ENCODE measurements at places on chromosomes 3 and 15.
A peak's percentile ranks its signal among the peaks of the same experiment; 100 is the strongest.

DNA sequence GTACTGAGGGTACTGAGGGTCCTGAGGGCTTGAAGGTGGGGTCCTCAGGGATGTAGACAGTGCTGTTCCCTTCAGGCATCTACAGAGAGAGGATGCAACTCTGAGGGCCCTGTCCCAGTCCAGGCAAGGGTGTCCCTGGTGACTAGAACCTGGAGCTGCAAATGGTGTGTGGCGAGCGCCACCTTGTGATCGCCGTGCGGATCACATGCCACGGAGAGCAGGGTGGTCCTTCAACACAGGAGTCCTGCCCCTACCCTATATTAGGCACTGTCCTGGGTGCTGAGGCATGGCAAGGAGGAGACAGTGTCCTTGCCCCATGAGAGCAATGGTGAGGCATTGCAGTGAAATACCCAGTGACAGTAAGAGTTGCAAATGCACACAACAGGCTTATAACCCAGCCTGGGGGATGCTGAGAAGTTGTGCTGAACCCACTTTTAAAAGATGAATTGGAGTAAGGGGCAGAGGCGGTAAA is 23.6 kb downstream of the RHCG start:
- DNase-seq, result peak; percentile 34

DNA sequence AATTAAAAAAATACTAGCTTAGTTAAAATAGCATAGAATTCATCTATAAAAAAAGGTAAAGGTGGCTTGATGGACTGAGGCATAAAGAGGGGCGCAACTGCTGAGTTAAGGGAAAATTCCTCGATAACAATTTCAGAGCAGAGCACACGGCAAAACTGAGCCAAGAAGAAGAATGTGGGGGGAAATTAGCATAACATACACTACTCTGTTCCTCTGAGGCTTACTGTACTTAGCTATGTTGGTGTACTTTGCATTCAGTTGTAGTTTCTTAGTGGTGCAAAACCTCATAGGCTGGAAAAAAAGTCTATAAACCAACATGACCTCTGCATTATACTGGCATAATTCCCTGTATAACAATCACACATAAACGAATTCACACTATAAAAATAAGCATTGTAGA is 357.9 kb upstream of the LRRC3B start:
- DNase-seq, result no peak

- DNase-seq, result no peak
Measured at GRCh38 chr15:52326756-52327155, 31.2 kb upstream of the MYO5C start.

GRCh38 chr15:72406936-72407335 is 8.8 kb downstream of the TMEM202 start:
- no peak for DNase-seq

DNA sequence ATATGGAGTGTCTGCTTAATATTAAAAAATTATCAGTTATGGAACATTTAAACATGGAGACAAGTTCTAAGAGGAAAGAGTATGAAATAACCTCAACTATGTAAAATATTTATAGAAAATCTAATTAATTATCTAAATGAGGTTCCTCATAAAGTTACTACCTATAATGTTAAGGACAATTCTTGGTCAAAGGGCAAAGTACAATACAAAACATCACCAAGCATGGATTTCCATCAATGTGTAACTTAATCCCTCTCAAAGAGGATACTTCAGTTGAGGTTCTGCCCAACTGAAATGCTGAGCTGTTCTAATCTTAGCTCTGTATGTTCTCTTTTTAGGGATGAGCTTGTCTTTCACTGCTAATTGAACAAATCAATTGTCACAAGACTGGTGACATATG is 56.0 kb upstream of the CHRM5 start:
- DNase-seq, result no peak

DNA sequence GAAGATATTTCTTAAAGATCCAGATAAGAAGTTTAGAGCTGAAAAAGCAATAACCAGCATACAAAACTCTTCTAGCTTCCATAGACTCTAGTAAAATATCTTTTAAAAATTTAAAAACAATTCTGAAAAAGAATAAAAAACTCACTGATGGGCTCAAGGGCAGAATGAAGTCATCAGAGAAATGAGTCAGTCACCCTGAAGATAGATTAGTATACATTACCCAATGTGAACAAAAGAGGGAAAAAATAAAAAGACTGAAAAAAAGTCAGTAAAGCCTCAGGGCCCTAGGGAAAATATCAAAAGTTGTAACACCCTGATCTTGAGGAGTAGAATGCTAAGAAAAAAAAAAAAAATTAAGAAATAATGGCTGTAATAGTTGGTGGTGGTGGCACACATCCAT is 11.4 kb downstream of the DET1 start:
- DNase-seq, result no peak

GRCh38 chr15:66590435-66590834 is 24.6 kb upstream of the LCTL start:
- DNase-seq, result no peak

- DNase-seq, result no peak
Measured at GRCh38 chr15:101091080-101092017, 160.5 kb downstream of the CHSY1 start.

DNA sequence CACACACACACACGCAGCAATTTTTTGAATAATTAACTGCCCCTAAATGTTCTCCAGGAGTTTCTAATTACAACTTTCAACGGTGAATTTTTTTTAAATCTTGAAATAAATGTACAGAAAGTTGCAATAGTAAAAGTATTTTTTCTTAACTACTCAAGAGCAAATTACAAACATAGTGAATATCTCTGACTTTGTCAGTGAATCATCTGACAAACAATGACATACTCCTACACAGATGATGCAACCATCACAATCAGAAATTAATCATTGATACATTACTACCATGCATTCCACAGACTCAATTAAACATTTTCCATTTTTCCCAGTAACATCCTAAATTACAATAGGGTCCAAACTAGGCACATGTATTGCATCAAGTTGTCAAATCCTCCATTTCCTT is 597.3 kb downstream of the NAALADL2 start:
- no peak for DNase-seq

DNA sequence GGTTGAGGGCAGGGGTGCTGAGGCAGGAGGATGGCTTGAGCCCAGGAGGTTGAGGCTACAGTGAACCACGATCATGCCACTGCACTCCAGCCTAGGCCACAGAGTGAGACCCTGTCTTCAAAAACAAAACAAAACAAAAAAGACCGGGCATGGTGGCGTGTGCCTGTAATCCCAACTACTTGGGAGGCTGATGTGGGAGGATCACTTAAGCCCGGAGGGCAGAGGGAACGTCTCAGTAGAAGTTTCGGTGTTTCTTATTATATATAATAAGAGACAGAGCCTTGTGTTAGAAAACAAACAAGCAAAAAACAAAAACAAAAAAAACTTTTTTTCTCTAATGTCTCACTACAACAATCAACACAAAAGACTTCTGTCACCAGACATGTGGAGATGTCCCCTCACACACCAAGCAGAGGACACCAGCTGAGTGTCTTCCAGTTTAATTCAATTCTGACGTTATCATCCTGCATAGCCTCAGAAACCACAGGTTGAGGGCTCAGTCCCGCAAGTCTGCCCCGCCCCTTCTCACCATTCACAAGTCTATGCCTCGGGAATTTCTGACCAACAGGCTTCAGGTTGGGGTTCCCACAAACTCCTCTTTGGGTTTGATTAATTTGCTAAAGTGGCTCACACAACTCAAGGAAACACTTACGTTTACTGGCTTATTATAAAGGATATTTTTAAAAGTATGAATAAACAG is 24.0 kb upstream of the EIF4A2 start:
- no peak for DNase-seq

DNA sequence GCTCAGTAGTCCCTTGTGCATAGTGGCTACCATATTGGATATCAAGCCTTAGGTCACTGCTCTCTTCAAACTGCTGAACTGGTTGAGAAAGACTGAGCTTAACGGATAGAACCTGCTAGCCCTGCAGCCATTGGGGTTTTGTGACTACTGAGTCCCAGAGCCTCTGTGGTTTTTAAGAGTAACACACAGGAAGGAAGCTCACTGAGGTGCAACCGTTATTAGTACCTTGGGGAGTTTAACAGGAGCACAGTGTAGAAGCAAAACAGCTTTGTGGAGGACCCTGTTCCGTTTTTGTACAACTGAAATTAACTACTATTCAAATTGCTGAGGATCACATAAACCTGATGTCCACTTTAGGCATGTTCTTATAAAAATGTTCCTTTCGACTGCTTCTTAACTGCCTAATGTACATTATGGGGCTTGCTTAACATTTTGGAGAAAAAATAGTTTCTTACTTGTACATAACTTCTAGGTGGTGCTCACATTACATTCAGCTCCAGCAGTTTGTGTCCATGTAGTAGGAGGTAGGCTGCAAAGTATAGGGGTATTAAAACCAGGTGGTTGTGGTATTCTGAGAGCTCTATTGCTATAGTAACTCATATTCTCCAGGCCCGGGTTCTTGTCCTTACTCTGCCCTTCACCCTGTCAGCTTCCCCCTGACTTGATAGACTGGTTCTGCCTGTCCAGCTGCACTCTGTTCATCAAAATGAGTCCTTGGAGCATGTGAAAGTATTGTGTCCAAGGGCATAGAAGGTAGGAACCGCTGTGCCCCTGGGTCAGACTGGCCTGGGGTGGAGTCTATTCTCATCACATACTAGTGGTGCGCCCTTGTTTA is 17.3 kb downstream of the PXK start:
- DNase-seq, result peak; percentile 14

GRCh38 chr3:39106281-39106811 is 1.1 kb downstream of the GORASP1 start:
- no peak for DNase-seq

GRCh38 chr3:99211309-99211708 is 309.8 kb upstream of the DCBLD2 start:
- DNase-seq, result no peak

GRCh38 chr15:66772604-66773128 is 70.6 kb downstream of the SMAD6 start:
- no peak for DNase-seq

DNA sequence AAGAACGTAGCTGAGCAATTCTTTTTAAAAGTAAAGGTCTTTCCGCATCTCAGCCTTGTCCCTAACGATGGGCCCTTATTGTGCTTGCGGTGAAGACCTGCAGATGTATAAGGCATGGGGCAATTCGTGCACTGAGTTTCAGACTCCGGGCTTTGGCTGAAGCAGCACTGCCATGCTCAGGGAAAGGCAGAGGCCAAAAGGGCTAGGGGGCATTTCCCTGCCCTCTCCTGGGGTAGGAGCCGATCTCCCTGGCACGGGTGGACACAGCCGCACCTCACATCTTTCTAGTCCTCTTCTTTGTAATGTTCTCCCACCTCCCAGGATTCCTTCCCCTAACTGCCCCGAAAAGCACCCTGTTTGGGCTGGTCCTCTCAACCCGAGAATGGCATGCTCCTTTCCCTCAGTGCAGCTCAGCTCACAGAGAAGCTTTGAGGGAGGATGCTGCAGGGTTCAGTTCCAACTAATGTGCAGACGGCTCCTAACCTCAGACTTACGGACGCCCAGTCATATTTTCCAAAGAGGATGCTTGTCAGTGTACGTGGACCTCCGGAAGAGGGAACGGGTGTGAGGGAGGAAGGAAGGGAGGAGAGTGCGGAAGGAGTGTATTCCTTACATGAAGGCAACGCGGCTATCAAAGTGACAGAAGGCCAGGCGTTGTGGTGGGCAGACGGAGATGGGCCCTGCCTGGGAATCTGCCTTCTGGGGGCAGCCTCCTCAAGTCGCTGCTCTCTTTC is 61.2 kb downstream of the SYNM start:
- DNase-seq, result no peak

DNA sequence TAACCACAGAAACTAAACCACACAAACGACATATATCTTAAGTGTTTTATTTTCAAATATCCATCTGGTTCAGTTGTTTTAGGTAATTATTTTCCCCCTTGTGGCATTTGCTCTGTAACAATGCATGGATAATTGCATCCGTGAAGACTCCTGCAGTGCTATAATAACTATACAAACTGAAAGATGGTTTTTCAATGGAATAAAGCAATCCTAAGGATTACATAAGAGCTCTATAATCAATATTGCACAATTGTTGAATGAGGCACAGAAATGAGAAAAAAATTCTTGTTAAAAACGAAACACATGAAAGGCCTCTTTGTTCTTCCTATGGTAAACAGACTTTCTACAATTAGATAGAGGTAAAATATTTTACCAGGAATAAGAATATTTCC is 446.0 kb upstream of the EPHA3 start:
- no peak for DNase-seq

GRCh38 chr15:90231028-90232017 is 2.4 kb downstream of the CIB1 start:
- DNase-seq, result no peak

GRCh38 chr3:113552851-113553250 is 20.5 kb downstream of the SIDT1 start:
- peak; percentile 41 for DNase-seq

DNA sequence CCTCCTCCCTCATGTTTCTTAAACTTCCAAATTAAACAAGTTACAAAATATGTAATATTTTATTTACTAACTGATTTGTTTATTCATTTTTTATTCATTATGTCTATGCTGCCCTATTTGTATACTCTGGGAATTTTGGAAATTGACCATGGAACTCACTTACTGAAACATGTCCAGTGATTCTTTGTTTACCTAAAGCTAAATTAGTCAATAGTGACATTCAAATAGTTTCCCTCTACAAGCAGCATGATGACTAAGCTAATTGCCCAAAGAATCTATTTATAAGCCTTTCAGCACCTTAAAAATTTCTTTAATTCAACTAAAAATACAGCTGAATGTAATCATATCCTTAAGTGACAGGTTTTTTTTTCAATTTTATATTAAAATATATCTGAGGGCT is 437.7 kb downstream of the SI start:
- DNase-seq, result no peak

GRCh38 chr3:141646760-141647561 is 91.1 kb upstream of the RNF7 start:
- DNase-seq, result no peak

DNA sequence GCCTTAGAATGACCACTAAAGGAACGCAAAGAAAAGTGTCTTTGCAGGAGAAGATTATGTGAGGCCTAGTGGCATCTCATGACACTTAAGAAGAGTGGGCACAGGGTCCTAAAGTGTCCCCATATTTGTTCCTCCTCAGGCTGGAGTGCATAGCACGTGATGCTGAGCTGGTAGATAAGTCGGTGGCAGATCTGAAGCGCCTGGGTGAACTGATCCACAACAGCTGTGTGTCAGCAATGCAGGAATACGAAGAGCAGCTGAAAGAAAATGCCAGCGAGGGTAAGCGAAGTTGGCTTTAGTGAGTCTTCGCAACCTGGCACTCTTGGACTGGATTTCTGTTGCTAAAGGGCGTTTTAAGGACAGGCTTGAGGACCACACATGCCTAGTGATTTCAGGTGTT is 92.6 kb downstream of the CHD2 start:
- DNase-seq, result no peak

DNA sequence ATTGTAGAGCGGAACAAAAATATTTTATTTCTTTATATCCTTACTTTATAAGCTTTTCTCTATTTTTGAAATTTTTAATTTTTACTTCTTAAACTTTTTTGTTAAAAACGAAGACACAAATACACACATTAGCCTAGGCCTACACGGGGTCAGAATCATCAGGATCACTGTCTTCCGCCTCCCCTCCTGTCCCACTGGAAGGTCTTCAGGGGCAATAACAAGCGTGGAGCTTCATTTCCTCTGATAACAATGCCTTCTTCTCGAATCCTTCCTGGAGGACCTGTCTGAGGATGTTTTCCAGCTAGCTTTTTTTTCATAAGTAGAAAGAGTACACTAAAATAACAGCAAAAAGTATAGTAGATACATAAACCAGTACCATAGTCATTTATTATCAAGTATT is 77.7 kb upstream of the DGKG start:
- DNase-seq, result no peak

- DNase-seq, result no peak
Measured at GRCh38 chr15:62512904-62513303, 347.8 kb upstream of the C2CD4B start.

- no peak for DNase-seq
Measured at GRCh38 chr3:160618363-160618762, 53.0 kb upstream of the KPNA4 start.

- DNase-seq, result peak; percentile 30
Measured at GRCh38 chr3:81585056-81585455, 176.4 kb downstream of the GBE1 start.
